CD4-positive, alpha-beta T cell treated with Interleukin-12 subunit alpha and Interleukin-12 subunit beta, for 1 hour (primary cell): ENCODE measurements at places on chromosomes 2 and 18.

DNA sequence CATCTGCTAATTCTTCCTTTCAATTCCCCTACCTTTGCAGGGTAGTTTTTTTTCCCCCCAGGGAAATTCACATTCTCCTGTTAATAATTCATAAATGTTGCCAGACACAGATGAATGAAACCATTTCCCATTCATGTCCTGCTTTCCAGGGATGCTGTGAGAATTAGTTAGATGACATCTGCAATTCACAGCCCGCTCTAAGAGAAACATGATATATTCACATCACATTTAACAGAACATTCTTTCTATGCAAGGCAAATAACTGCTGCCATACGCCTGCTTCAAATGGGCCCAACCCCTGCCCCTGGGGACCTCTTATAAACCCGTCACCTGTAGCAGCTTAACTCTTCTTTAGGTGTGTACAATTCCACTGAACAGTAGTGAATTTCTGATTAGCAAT is 110.6 kb upstream of the CTAGE1 start:
- DNase-seq: no peak

- DNase-seq: no peak
Observed at GRCh38 chr18:68800075-68800474, 2.2 kb downstream of the CCDC102B start.

DNA sequence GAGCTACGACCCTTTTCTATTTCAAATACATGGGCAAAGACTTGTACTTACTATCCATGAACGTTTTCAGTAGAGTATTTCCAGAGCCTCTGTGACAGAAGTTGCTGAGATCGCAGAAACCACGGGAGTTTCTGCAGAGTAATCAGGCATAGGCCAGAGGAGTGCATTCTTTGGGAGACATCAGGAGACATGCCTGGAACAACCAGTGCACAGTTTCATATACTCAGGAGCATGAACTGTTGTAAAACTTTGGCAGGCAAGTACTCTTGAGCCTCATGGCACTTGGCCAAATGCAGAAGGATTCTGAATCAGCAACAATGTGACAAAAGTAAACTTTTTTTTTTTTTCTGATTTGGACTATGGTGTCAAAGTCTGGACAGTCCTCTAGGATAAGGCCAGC is 307.1 kb downstream of the GRB14 start:
- no peak for DNase-seq

- DNase-seq: no peak
Observed at GRCh38 chr2:216465579-216466195, 33.0 kb upstream of the RPL37A start.

DNA sequence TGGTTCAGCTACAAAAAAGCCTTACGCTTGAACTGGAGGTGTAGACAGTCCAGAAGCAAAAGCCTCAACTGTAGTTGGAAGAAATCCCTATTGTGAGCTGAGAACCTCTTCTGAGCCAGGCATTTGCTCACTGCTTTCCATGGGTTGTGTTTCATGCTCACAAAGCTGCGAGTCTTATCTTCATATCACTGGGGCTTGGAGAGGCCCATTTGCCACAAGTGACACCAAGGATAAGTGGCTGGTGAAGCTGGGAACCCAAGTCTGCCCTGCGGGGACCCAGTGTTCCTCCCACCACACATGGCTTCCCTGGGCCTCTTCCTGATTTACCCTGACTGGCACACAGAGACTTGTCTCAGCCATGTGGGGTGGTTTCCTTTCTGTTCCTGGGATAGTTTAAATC is 130.4 kb downstream of the RNF144A start:
- no peak for DNase-seq
